ENCODE measurements at places on chromosomes 5 and 9.

DNA sequence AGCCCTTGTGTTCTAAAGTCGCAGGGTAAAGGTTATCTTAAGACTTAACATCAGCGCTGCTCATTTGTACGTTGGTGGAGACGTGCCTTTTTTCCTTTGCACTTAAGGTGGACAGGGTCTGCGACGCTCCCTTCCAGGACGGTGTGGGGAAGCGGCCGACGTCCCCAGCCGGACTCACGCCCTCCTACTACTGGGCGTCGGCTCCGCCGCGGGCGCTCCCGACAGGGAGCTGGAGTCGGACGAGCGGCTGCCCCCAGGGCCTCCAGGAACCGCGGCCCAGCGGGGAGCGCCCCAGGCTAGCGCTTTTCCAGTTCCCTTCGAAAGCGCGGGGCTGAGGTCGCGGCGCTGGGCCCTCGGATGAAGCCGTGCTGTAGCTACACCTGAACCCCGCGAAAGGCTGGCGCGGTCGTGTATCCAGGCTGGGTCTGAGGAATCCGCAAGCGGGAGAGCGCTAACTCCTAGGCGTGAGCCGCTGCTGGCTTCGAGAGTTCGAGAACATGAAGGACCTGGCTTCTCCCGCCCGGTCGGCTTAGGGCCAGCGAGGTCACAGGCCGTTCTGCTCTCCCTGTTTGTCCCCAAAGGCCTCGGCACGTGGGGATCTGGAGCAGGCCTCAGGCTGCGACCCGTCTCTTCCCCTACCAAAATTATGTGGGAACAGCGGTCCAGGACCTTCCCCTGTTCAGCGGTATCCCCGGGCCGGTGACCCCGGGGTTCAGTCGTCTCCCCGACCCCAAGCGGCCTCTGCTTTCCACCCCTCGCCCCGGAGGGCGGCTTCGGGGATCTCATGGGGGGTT lies 3.8 kb upstream of the DMRT3 start:
- no peak for DNase-seq

GRCh38 chr9:134896834-134897583 lies 16.4 kb downstream of the FCN2 start:
- DNase-seq, result no peak

GRCh38 chr9:98795970-98796363 lies 388 bp downstream of the ANKS6 start:
- no peak for DNase-seq

DNA sequence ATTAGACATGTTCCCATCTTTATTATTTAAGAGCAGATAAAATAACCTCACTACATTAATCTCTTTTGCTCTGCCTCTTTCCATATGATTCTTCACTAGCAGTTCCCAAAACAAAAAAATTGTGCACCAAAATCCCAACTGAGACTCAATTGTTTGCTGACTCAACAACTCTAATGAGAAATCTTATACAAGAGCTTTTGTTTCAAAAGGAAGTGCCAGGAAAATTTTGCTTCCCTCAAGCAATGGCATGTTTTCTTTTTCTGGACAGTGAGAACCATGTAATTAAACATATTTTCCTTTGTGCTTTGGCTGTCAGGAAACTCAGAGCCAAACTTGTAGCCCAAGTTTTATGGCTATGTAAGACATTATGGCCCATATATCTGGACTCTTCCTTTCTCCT lies 62.0 kb downstream of the TMC1 start:
- DNase-seq, result no peak

DNA sequence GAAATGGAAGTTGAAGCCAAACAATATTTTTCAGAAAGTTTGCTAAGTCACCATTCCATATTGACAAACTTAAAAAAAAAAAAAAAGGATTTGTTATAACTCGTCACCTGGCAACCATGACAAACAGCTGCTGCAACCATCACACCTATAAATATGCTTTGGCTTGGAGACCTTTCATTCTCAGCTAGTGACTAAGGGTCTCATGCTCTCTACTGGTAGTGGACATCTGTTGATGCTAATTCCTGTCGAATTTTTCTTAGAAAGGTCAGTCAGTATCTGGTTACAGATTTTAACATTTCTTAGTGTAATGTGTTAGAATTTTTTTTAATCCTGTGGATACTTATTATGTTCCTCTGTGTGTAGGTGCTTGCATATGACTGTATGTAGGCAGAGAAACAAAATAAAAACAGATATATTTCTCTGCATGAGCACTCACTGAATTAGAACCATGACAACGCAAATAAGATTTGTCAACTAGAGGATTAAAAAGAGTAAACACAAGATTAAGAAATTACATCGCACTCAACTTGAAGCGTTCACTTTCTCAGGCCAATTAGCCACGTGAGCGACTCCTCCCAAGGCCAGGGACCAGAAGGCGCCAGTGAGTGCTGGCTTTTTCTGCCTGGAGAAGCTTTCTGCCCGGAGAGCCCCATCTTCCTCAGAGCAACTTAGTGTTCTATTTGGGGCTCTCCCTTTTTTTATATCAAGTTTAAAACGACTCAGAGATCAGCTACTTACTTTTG lies 27.0 kb upstream of the ZNF622 start:
- DNase-seq, result no peak

DNA sequence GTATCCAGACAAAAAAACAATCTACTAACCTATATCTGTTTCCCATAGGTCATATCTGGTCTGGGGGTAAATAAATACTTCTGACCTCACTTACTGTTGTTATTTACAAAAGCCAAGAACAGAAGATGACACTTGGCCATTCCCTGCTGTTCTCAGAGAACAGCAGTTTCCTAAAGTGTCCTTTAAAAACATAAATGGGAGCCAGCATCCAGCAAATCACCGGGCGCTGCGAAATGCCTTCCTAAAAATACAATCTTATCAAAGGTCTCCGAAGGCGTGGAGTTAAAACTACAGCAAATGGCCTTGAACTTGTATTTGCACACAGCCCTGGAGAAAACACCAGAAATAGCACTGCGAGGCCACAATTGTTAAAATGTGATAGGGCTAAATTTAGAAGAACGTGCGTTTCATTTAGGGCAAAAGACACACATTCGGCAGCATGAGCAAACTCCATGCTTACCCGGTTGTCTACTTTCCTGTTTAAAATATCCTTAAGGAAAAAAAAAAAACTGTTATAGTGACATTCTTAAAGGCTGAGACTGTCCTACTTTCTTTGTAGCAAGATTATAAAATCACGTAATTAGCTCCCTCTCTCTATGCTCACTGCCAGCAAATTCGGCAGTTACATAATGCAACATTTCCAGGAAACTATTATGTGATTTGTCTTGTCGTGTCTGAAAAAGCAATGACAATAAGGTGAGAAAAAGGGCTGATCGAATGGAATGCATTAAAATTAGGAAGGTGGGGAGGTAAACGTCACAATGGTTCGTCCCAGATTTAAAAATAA lies 1.5 kb downstream of the NFIL3 start:
- no peak for DNase-seq

GRCh38 chr5:79305706-79306105 lies 69.8 kb downstream of the JMY start:
- no peak for DNase-seq

- DNase-seq, result no peak
Measured at GRCh38 chr5:98742396-98743073, 30.9 kb upstream of the RGMB start.

- DNase-seq, result no peak
Measured at GRCh38 chr5:39314591-39314990, 49.7 kb downstream of the C9 start.

- no peak for DNase-seq
Measured at GRCh38 chr9:129751841-129752801, 721 bp downstream of the PTGES start.

DNA sequence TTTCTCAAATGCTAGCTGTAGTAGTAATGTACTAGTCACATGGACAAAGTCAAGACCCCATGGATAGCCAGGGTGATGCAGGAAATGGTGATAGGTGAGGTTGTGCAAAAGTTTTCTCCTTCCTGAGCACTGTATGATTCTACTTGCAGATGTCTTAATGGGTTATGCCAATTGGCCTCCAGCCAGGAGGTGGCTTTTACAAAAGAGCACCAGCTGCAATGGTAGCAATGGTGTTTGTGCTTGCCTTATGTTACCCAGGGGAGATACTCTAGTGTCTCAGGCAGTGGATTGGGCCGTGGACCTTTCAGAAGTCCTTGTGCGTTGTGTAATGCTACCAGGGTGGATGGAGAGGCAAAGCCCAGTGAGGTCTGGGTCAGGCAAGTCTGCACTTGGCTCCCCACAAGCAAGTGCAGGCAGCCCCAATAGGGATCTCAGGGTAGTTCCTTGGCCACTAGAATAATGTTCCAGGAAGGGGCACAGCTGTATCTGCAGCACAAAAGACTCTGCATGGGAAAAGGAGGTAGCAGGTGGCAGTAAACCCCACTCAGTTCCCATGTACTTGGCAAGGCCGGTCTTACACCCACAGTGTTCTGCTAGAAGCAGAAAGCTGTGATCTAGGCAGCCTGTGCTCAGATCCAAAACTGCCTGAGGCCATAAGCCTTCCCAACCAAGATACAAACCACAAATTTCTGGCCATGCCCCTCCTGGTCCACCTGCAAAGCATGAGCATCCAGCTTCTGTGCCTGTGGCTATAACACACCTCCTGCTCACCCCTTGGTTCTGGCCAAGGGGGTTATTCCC lies 46.4 kb upstream of the EDIL3 start:
- DNase-seq, result no peak

DNA sequence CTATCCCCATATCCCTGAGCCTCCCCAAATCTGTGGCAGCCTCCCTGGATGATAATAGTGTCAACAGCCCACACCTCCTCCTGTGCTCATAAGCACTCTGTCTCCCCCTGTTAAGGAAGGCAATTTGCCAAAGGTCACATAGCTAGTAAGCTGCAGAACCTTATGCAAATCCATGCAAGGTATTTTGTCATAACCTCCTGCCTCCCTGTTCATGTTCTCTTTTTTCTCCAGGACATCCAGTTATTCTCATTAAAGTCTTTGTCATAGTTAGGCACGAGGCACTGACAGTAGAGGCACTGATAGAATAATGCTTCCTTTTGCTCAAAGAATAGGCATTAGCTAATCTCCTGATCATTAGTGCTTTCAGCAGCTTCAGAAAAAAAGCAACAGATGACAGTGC lies 10.2 kb upstream of the AUH start:
- DNase-seq, result no peak

DNA sequence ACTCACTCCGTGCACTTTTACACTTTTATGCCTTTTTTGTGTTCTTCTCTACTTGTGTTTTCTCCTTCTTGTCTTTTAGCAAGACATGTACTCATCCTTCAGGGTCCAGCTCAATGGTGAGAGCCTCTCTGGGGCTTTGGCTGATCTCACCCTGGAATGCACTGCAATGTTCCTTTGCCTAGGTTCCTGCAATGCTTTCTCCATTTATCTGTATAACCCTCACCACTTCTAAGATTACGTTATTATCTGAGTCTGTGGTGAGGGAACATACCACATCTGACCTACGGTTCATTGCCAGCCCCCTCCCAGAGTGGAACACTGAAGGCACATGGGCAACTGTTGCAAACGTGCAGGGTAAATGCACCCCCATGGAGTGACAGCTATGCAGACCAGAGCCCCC lies 47.3 kb downstream of the KCNIP1 start:
- no peak for DNase-seq

- DNase-seq, result no peak
Measured at GRCh38 chr5:115150512-115150911, 19.2 kb downstream of the TRIM36 start.

DNA sequence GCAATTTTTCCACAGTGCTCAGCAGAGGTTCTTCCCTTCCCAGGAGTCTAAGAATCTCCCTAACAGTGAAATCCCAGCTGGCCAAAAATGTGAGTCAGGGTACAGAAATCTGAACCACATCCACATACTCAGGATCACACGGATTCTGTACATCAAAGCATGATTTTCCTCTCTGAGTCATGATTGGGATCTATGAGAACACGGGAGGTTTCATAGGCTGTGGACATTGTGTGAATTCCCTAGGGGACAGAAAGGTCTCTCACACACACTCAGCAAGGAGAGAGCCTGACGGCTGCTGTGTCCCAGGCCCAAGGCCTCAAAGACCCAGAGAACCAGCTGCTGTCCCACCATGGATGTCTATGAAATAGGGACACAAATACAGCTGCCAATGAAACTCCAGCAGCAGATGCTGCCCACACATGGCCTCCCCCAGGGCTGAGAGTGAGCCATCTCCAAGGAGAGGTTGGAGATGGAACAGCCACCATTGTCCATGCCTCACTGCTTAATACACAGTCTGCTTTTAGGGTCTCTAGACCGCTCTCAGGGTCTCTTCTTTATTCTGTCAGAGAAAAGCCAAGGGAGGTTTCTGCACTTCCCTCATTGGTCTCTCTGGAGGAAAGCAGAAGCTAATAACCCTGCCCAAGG lies 102.7 kb downstream of the ADAMTS12 start:
- no peak for DNase-seq

- DNase-seq, result no peak
Measured at GRCh38 chr9:114869845-114870244, 60.5 kb downstream of the TNFSF8 start.

- DNase-seq, result peak; percentile 65
Measured at GRCh38 chr9:131762356-131762932, 22.6 kb upstream of the RAPGEF1 start.

GRCh38 chr5:61964201-61964600 lies 341.8 kb upstream of the KIF2A start:
- no peak for DNase-seq

DNA sequence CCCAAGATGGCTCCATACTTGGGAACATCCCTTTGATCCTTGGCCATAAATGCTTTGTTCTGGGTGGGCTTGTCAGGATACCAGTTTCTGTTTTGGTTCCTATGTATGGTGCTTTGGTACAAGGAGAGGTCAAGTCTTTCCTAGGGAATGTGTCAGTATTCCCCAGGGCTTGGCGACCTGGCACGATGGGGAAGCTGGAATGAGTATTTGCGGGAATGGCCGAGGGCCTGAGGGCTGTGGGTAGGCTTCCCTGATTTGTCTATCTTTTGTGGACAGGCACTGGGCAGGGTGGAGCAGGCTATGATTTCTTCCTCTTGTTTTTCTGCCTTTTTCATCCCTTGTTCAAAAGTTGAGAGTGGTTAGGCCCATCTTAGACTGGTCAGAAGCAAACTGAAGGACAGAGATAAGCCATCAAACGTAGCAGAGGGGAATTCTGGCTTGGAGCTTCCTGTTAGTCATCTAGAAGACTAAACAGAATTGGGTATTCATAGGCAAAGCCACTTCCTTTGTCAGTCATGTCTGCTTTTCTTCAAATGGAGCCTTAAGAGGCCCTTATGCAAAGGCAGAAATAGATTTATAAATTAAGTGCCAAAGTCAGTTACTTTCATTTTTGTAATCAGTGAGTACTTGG lies 13.7 kb downstream of the DOCK2 start:
- no peak for DNase-seq

GRCh38 chr5:136194576-136194975 lies 1.6 kb upstream of the SMIM32 start:
- DNase-seq, result no peak

DNA sequence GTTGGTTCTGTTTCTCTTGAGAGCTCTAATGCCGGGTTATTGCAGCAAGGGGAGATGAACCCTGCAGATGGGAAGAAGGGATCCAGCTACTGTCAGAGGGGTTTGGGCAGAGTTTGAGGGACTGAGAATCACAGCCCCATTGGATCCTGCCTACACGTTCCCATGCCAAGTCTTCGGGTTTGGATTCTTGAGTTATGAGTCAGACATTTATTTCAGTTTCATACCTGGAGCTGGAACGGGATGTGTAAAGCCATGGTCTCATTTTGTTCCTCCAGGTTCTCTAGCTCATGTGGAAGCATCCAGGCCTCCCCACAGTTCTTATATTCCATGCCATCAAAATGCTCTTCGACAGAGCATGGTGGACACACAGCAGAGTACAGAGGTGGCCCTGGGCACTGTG lies 275.4 kb upstream of the IRX4 start:
- no peak for DNase-seq
